ENCODE measurements at places on chromosomes 1 and 21. TPM values are rescaled to one million over a fixed set of nuclear protein-coding genes. Genes with fewer than 3 reads are reported as not detected.

The TDRKH gene
- 10.5 TPM for total RNA-seq

The CD34 gene
- total RNA-seq: 0.04 TPM

The PDZK1 gene
- total RNA-seq: not detected

The ETNK2 gene
- 1.4 TPM for total RNA-seq

The IFI16 gene
- 190 TPM for total RNA-seq

The C1orf115 gene
- 0.13 TPM for total RNA-seq

The FAM177B gene
- total RNA-seq: not detected

The CDCA8 gene
- 53.7 TPM for total RNA-seq

The S100A14 gene
- not detected for total RNA-seq

The COQ8A gene
- 27.2 TPM for total RNA-seq

The LCE2A gene
- total RNA-seq: not detected

The RUSC1 gene
- 21.2 TPM for total RNA-seq

The PTPRU gene
- total RNA-seq: 0.74 TPM

The IVL gene
- not detected for total RNA-seq

The LCE1C gene
- total RNA-seq: not detected

The DISP3 gene
- total RNA-seq: 0.63 TPM

The UBL4B gene
- total RNA-seq: not detected

The GBP4 gene
- 34.2 TPM for total RNA-seq

The LSS gene
- total RNA-seq: 20.4 TPM

The RNU1-4 gene
- total RNA-seq: 1,043 TPM

The HTR6 gene
- not detected for total RNA-seq

The WNT3A gene
- not detected for total RNA-seq

The UAP1 gene
- total RNA-seq: 37.9 TPM
